ENCODE measurements at places on chromosomes 12 and 14.

DNA sequence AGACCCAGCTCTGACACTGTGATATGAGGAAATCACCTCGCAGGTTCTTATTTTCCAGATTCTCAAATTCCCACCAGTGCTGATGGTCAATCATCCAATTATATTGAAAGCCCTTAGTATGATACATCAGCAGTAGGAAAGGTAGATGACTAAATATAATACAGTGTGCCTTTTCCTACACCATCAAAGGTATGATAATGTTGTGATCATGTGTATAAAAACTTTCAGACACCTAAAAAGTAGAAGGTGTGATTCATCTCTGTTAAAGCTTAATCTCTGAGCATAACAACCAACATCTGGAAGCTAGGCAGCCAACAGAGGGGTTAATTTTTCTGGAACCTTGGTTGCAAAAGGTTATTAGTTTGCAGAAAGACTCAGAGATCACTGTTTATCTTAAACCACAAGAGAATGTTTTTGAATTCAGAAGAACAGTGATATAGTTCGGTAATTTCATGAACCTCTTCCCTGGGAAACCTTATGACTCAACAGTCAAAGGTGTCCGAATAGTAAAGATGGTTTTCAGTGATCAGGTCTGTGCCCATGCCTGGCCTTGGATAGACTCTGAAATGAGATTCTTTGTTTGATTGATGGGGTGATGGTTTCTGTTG is 122.5 kb downstream of the ETV6 start:
- DNase-seq = no peak

DNA sequence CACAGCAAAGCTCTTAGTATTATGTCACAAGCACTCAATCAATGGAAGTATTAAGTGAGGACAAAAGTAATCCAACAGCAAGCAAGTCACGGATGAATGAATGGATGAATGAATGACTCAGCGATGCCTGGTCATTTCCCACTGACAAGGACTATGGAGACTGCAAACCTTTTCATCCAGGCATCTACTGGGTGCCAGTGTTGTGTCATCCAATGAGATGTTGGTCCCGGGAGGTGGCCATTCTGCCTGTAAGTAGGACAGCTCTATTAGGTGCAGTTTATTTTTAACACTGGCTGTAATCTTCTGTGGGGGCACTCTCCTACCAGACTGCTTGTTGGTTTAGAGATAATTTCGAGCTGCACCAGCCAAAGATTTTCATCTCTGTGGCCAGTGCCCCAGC is 39.4 kb downstream of the STAB2 start:
- no peak for DNase-seq

DNA sequence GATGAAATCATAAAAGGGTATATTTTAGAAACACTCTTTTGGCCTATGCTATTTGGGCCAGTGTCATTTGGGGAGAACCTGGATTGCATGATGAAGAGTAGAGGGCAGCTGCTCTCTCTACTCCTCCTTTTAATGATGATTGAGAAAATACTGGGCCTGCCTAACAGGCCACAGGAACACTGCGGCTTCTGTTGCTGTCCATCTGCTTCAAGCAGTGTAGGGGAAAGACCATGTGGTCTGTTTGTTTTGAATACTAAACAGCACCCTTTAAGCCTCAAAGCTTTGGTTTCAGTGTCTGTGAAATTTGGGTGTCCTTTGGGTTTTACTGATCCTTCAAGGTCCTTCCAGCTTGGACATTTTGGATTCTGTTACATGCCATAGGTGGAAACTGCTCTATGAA is 78.0 kb downstream of the TTC6 start:
- DNase-seq = no peak

DNA sequence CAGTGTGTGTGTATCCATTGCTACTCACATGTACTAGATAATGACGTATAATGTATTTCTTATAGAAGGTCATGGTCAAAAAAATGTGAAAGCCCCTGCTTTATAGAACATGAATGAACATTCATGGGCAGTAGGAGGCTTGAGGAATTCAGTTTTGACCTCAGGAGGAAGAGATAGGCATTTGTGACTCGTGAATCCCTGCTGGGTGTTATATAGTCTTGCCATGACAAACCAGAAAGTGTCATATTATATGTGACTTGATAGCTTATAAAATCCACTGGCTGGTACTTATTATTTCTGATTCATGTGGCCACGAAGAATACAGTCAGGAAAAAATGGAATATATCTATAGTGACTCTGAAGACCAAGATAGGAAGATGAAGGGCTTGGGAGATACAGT is 287.6 kb downstream of the CEP128 start:
- no peak for DNase-seq

- DNase-seq = peak; percentile 5
These were observed 1.0 kb upstream of the CAMKK2 start for GRCh38 chr12:121297435-121297991.

- no peak for DNase-seq
These were observed 233.6 kb upstream of the RGS6 start for GRCh38 chr14:71698673-71699072.
